ENCODE measurements at places on chromosomes 2 and 18.

GRCh38 chr2:100110614-100111000 is 31.8 kb downstream of the AFF3 start:
- no peak for ATAC-seq

GRCh38 chr18:45496741-45497140 is 118.5 kb upstream of the SLC14A2 start:
- ATAC-seq, result no peak

DNA sequence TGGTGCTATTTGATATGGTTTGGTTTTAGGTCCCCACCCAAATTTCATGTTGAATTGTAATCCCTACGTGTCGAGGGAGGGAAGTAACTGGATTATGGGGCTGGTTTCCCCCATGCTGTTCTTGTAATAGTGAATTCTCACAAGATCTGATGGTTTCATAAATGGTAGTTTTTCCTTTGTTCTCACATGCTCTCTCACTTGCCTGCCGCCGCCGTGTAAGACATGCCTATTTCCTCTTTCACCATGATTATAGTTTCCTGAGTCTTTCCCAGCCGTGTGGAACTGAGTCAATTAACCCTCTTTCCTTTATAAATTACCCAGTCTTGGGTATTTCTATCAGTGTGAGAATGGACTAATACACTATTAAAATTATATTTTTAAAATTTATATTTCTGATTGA is 7.3 kb downstream of the DIS3L2 start:
- no peak for ATAC-seq

- ATAC-seq, result no peak
These were observed 97.1 kb downstream of the TEX51 start for GRCh38 chr2:126995621-126996377.

GRCh38 chr18:78883501-78883900 is 96.1 kb upstream of the SALL3 start:
- no peak for ATAC-seq

DNA sequence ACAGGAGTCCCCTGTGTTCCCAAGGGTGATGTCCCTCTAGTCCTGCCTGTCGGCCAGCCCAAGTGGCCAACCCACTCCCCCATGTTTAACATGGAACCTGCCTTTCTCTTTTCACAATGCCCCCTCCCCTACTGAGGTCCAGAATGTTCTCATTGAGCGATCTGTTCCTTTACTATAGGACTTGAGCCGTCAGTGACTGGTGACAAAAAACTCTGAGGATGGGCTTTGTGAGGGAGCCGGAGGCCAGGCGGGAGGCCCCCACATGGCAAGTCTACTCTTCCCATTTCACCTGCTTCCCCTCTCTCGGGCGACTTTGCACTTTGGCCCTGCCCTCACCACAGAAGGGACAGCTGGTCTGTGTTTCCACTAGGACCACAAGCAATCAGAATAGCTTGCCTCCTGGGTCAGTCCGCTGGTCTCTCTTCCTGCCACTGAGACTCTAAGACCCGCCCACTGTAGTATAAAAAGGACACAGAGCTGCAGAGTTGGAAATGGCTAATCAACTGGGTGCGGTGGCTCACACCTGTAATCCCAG is 146.5 kb upstream of the RAB12 start:
- ATAC-seq, result no peak

DNA sequence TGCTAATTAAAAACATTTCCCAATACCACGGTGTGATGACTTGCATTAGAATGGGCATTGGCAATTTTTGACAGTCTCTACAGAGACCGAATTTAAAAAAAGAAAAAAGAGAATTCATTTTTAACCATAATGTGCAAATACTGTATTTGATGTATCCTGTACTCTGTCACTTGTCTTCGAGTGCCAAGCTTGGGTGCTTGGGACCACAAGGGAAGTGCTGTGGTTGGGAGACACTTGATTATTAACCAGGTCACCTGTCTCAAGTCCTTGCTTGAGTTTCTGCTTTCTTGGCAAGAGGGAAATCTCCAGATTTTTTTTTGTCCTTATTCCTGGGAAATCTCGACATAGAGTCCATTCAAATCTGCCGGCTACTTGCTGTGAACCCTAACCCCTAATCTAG is 209.0 kb downstream of the MC4R start:
- ATAC-seq, result no peak

GRCh38 chr2:145484448-145485097 is 964.7 kb upstream of the ZEB2 start:
- no peak for ATAC-seq

DNA sequence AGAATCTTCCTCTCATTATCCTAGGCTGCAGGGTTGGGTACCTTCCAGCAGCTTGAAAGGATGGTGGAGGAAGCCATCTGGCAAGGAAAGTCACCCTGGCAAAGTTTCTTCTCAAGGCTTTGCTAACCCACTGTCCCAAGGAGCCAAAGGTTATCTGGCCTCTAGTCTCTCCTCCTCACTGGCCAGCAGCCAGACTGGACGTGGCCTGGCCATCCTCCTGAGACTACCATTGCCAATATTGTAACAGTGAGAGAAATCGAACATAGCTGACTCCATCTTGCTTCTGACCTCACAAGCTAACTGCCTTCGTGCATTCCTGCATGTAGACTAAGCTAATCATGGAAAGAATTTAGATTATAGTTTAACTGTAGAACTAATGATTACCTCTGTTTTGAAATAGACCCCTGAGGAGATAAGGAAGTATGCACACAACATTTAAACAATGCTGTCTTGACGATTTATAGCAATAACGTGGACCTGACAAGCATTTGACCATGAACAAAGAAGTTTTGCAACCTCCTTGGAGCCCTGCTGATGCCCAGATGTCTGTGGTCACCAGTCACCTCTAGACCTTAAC is 7.8 kb upstream of the ANXA4 start:
- ATAC-seq, result no peak

DNA sequence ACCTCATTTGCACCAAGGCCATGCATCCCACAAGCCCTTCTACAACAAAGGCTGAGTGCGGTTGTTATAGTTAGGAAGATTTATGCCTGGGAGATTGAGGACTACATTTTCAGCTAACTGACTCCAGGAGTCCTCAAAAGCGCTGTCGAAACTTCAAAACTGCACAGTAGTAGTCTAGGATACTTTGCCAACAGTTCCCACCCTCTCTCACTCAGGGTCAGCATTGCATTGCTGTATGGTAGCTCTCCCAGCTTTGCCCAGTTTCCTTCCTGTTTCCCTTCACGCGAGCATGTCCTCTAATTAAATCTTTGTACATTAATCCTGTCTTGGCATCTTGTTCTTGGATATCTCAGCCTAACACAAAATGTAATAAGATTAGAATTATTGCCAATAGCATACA is 420.6 kb upstream of the UBE2E3 start:
- ATAC-seq, result no peak

GRCh38 chr2:118811514-118812115 is 35.8 kb downstream of the EN1 start:
- ATAC-seq, result no peak

DNA sequence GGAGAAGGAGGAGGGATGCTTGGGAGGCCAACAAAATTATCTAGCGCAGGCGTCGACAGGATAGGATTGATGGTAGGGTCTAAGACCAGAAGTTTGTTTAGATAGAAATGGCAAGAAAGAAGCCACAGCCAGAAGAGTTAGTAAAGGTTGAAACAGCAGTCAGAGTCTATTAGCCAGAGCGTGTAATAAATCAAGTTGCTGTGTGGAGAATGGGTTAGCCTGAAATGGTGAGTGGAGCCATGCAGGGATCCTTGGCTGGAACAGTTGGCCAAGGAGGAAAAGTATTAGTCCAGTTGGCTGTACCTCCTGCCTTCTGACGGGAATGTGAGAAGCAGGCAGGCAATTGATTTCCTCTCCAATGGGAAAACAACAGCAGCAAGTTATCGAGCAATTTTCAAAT is 190.7 kb upstream of the CCDC68 start:
- no peak for ATAC-seq
